ENCODE measurements at places on chromosomes 2 and 18.
A peak's percentile ranks its signal among the peaks of the same experiment; 100 is the strongest.

DNA sequence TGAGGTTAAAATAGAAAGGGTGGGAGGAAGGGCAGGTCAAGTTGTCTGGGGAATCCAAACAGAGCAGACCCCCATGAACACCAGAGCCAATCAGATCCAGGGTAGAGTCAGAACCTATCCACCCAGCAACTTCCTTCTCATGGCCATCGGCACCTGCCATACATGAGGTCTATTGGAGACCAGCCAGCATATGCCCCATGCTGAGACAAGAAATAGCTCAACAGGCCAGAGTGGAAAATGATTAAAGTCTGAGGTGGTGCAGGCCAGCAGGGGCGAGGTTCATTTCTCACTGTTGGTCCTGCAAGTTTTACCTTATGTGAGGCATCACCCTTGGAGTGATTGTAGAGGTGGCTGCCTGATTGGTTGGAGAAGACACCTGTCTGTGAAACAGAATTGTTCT, 89.2 kb downstream of the LONRF2 start:
- DNase-seq: no peak

DNA sequence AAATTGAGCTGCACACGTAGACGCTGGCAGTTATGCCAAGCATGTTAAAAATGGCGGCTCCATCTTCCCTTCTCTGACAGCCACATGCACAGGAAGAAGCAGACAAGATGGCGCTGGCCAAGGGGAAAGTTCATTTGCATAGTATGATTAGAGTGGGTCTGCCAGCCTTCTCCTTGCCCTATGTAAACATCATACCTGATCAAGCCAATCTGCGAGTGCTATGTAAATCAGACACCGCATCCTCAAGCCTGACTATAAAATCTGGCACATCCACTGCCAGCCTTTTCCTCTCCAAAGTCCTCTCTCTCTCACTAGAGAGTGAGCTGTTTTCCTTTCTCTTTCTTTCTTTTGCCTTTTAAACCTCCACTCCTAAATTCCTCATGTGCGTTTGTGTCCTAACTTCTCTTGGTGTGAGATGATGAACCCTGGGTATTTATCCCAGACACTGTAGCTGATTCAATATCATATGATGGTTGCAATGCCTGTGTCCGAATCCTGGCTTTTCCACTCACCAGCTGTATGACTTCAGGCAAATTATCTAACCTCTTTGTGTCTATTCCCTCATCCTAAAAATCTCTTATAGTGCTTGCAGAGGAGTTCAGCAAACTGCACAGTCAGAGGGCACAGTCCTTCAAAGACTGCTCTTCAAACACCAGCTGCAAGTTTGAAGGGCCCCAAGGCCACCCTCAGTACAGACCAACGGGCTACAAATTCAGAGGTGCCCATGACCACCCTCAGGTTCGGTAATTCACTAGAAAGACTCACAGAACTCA, 39.3 kb upstream of the ITSN2 start:
- DNase-seq: no peak

- DNase-seq: no peak
Measured at GRCh38 chr2:66303471-66303870, 131.5 kb upstream of the MEIS1 start.

GRCh38 chr2:61588566-61588965, 50.4 kb upstream of the XPO1 start:
- DNase-seq: no peak

GRCh38 chr2:30475542-30475941, 28.5 kb downstream of the LCLAT1 start:
- DNase-seq: no peak

GRCh38 chr18:79766308-79766707, 31.4 kb upstream of the KCNG2 start:
- DNase-seq: no peak

- no peak for DNase-seq
Measured at GRCh38 chr2:71669628-71670429, 216.5 kb downstream of the DYSF start.

DNA sequence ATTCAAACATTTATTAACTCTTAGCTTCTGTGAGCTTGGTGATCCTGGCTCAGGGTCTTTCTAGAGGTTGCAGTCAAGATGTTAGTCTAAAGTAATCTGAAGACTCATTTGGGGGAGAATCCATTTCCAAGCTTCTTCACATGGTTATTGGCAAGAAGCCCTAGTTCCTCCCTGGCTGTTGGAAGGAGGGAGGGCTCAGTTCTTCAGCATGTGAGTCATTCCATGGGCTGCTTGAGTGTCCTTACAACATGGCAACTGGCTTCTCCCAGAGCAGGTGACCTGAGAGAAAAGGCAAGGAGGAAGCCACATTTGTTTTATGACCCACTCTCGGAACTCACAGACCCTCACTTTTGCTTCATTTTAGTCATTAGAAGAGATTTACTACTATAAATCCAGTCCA, 10.6 kb upstream of the C2orf74 start:
- DNase-seq: peak; percentile 26

DNA sequence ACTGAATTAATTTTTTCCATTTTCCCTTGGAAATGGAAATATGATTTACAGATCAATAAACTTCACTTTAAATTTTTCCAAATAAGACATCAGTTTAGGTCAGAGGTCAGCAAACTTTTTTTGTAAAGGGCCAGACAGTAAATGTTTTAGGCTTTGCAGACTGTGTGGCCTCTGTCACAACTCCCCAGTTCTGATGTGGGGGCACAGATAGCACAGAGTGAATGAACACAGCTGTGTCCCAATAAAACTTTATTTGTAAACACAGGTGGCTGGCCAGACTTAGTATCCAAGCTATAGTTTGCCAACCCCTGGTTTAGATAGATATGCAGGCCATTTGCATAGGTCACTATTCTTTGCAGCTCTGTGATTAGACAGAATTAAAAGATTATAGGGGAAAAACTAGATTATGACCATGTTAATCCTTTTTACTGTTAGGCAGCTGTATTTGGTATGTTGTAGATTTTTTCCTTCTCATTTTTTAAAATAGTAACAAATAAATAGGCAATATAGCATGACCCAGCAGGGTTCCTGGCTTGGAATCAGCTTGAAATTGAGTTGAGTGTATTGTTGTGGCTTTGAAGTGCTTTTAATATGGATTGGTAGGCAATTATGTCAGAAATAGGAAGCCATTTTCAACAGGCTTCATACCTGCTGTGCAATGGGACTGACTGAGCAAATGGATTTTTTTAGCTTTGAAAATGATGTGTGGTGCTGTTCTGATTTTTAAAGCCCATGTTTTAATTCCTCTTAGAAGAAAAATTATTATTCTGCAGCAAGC, 59.7 kb downstream of the WDSUB1 start:
- DNase-seq: no peak

DNA sequence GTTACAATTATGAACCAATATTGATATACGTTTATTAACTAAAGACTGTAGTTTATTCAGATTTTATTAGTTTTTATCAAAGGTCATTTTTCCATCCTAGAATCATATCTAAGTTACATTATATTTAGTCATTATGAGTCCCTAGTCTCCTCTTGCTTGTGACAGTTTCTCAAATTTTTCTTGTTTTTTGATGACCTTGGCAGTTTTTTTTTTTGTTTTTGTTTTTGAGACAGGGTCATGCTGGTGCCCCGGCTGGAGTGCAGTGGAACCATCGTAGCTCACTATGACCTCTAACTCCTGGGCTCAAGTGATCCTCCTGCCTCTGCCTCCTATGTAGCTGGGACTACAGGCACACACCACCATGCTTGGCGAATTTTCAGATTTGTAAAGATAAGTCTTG, 18.3 kb upstream of the SLC39A10 start:
- DNase-seq: no peak

- DNase-seq: no peak
Measured at GRCh38 chr18:60915160-60915559, 418.1 kb upstream of the CDH20 start.

DNA sequence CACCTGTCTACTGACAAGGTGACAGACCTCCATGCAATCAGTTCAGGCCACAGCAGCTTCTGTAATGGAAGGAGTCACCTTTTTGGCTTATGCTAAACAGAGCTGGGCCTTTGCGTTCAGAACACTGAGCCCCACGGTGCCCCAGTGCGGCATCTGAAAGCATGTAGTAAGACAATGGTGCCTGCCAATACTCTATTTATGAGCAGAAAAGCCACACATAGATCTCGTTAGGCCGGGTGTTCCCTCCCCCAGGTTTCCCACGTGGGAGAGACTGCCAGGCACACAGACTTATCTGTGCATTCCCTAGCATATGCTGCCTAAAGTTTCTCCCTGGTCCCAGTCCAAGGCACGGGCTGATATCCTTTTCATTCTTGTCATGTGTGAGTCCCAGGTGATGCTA, 150.9 kb downstream of the ACTR3 start:
- no peak for DNase-seq

- DNase-seq: no peak
Measured at GRCh38 chr2:237171881-237172280, 86.2 kb downstream of the COPS8 start.

GRCh38 chr2:196036442-196036841, 32.2 kb downstream of the DNAH7 start:
- no peak for DNase-seq

DNA sequence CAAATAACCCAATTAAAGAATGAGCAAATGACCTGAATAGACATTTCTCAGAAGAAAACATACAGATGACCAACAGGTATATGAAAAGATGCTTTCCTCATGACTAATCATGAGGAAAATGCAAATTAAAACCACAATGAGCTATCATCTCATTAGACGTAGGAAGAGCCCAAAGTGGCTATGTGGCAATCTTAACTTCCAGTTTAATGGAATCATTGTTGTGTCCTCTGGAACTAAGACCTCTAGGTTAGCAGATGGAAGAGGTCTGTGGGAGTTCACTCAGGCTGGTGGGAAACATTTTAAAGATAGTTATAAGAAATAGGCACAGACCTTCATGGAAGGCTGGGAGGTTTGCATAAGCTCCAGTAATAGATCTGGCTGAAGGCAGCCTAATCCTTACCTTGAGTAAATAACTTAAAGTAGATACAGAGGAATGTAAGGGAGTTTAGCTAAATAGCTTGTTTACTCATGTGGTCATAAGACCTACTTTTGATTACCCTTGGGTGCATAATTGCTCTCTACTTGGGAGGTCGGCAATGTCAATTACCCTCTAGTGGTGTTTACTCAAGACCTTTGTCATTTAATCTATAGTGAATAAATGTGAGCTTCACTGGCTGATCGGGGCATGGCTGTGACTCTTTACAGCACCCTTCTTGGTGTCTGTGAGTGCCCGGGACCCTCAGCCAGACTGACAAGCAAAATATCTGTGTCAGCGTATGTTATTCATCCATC, 119.0 kb downstream of the GULP1 start:
- peak; percentile 75 for DNase-seq

DNA sequence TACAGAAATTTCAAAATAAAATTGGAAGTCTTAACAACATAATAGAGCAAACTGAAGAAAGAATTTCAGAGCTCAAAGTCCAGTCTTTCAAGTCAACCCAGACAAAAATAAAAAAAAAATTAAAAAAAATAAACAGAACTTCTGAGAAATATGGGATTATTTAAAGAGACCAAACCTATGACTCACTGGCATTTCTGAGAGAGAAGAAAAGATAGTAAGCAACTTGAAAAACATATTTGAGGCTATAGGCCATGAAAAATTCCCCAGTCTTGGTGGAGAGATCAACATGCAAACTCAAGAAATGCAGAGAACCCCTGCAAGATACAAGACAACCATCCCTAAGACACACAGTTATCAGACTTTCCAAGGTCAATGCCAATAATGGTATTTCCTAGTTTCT, 167.4 kb downstream of the RNF144A start:
- DNase-seq: no peak

DNA sequence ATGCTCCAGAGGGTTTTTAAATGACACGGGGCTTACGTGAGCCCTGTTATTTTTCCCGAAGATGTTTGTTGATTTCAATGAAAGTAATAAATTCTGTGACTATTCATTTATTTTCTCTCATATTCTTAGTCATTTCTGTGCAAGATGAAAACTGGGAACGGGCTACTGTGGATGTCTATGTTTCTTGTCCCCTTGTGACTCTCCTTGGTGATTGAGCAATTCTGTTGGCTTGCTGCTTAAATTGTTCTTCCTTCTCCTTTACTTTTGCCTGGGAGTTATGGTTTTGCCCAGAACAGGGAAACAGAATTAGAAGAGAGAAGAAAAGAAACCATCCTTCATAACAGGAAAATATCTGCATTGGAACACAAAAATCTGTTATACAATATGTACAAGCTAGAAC, 508.2 kb upstream of the DSEL start:
- DNase-seq: no peak

GRCh38 chr2:170196963-170197362, 19.0 kb downstream of the MYO3B start:
- DNase-seq: no peak

DNA sequence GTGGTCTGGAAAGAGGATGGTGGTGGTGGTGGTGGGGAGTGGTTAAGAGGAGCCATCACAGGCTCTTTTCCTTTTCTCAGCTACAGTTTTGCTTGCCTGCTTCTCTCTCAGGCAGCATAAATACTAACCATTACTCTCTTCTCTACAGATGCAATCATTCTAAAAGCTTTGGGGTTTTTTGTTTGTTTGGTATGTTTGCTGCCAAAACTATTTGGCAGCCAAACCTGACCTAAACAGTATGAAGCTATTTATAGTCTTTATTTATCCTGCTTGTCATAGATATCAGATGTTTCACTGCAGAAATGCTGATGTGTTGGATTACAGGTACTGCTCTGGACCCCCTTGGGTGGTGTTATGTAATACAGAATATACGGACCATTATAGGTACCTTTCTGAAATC, 15.3 kb downstream of the SIX3 start:
- no peak for DNase-seq

Measured in mammary epithelial cell (primary cell).